ENCODE measurements at places on chromosomes 6 and 20. TPM values are rescaled to one million over a fixed set of nuclear protein-coding genes. Genes with fewer than 3 reads are reported as not detected.
A peak's percentile ranks its signal among the peaks of the same experiment; 100 is the strongest.

GRCh38 chr20:16290358-16290757, 282.9 kb downstream of the KIF16B start:
- H3K4me1 ChIP-seq: no peaks in the 10 kb centered on the region
- H3K4me3 ChIP-seq: no peak overlapping the region
- no peak overlapping the region for H3K27ac ChIP-seq
- no peaks in the 10 kb centered on the region for H3K36me3 ChIP-seq

DNA sequence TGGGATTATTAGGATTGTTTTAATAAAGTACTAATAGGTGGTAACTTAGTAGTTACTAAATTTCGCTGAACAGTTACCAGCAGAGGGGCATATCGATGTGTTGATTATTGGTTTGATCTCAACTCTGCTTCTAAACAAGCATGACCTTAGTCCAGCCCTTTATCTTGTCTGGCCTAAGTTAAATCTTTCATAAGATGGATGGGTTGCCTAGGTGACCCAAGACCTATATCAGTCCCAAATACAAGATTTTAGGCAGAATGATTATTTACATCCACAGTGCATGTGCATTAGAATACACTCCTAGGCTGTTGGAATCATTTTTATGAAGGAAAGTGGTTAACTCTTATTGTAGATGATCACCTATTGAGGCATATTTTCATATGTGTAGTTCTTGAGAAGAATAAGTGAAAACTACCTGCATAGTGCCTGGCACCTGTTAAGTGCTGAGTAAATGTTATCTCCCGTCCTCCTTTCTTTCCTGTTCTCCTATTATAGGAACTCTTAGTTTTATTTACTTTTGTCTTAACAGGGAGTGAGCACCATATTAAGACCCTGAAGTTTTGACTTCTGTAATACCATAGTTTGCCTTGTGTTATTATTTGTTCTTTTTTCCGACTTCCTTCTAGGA, 1.1 kb downstream of the HSF2 start:
- H3K4me1 ChIP-seq: peaks cover 5% of the 10 kb centered on the region
- H3K4me3 ChIP-seq: peak overlapping the region; percentile 68
- H3K27ac ChIP-seq: no peak overlapping the region
- DNase-seq: no peak
- no peaks in the 10 kb centered on the region for H3K27me3 ChIP-seq

DNA sequence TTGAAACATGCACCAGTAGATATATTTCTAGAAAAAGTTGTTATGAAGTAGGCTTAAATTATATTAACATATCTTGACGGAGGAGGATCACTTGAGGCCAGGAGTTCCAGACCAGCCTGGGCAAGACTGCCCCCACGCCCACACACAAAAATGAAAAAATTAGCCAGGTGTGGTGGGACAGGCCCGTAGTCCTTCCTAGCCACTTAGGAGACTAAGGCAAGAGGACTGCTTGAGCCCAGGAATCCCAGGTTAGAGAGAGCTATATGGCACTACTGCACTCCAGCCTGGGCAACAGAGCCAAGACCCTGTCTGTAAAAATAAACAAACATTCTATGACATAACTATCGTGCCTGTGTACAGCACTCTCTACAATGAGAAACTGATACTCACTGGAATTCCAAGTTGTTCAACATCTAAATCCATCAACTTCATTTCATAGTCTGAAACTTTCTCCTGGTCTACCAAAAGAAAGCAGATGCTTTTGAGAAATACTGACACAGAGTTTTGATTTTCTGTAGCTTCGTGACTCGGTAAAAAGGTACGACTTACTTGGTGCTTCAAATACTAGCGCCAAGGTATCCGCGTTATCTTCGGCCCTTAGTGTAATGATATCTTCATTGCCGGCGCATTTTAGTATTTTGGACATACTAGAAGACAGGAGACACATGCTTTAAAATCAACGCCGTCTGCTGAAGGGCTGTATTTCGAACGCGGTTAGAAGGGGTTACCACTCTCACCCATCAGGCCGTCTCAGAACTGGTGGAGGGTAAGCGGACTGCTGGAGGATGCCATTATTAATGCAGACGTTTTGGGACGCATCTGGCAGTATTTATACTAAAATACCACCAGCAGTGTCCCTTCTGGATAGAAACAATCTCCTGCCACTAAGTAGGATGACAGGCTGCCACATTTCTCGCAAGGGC, 1.3 kb downstream of the PCNA start:
- no peaks in the 10 kb centered on the region for H3K27me3 ChIP-seq
- H3K36me3 ChIP-seq: peaks cover 40% of the 10 kb centered on the region
- H3K4me1 ChIP-seq: peaks cover 29% of the 10 kb centered on the region
- DNase-seq: no peak

- no peak overlapping the region for H3K4me3 ChIP-seq
- no peak for DNase-seq
- H3K27ac ChIP-seq: no peak overlapping the region
- no peaks in the 10 kb centered on the region for H3K27me3 ChIP-seq
- H3K4me1 ChIP-seq: no peaks in the 10 kb centered on the region
- no peaks in the 10 kb centered on the region for H3K36me3 ChIP-seq
These were observed 131.1 kb upstream of the HSF2 start for GRCh38 chr6:122268394-122268793.

DNA sequence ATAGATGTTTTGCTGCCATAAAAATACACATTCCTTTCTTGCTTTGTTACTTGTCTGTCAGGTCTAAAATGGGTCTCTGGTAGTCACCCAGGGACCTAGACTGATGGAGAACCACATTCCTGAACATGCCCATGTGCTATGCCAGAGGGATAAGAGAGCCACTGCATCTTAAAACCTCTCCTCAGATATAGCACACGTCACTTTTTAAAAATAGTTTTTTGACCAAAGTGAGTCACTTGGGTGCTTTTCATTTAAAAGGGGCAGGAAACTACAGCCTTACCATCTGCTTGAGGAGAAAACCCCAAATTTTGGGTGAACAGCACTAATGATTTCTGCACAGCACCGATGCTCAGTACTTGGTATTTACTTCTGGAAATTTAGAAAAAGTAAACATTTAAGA, 197.8 kb downstream of the OGFRL1 start:
- H3K27me3 ChIP-seq: no peaks in the 10 kb centered on the region
- H3K4me1 ChIP-seq: no peaks in the 10 kb centered on the region
- no peaks in the 10 kb centered on the region for H3K36me3 ChIP-seq
- no peak overlapping the region for H3K27ac ChIP-seq
- H3K4me3 ChIP-seq: no peak overlapping the region
- DNase-seq: no peak

DNA sequence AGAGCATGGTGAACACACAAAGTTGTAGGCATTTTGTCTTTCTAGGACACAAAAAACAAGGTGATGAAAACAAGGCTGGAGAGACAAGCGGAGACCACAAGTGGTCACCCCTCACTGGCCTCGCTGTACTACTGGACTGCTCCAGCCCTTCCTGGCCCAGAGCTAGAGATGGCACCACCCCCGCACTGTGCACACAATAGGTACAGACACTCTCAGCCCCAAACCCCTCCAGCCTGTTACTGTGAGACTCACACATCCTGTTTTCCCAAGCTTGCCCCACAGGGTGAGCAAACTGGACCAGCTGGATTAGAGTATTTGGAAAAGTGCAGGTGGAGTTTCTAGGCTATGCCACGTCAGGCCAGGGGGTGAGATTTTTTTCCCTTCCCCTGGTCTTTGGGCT, 8.4 kb upstream of the ZSWIM1 start:
- peak overlapping the region; percentile 57 for H3K27ac ChIP-seq
- no peaks in the 10 kb centered on the region for H3K4me1 ChIP-seq
- DNase-seq: no peak
- no peak overlapping the region for H3K4me3 ChIP-seq

GRCh38 chr6:26307850-26308249, 57.1 kb upstream of the BTN3A2 start:
- H3K4me3 ChIP-seq: no peak overlapping the region

GRCh38 chr6:41536795-41537758, 9.1 kb upstream of the FOXP4 start:
- no peaks in the 10 kb centered on the region for H3K36me3 ChIP-seq
- H3K27me3 ChIP-seq: no peaks in the 10 kb centered on the region
- H3K4me3 ChIP-seq: no peak overlapping the region
- no peak for DNase-seq
- H3K27ac ChIP-seq: no peak overlapping the region

GRCh38 chr6:2940010-2940850, 31.1 kb downstream of the SERPINB6 start:
- H3K27me3 ChIP-seq: no peaks in the 10 kb centered on the region
- H3K4me1 ChIP-seq: no peaks in the 10 kb centered on the region
- no peak overlapping the region for H3K4me3 ChIP-seq
- H3K36me3 ChIP-seq: no peaks in the 10 kb centered on the region

- DNase-seq: no peak
- no peaks in the 10 kb centered on the region for H3K27me3 ChIP-seq
- H3K4me1 ChIP-seq: no peaks in the 10 kb centered on the region
- H3K36me3 ChIP-seq: no peaks in the 10 kb centered on the region
- H3K4me3 ChIP-seq: no peak overlapping the region
These were observed 138.0 kb upstream of the TBX18 start for GRCh38 chr6:84902354-84902928.

- DNase-seq: no peak
- H3K27me3 ChIP-seq: peaks cover 4% of the 10 kb centered on the region
- no peaks in the 10 kb centered on the region for H3K36me3 ChIP-seq
- H3K4me3 ChIP-seq: peak overlapping the region; percentile 68
- no peaks in the 10 kb centered on the region for H3K4me1 ChIP-seq
These were observed 6.5 kb upstream of the ZSCAN9 start for GRCh38 chr6:28218312-28219248.

DNA sequence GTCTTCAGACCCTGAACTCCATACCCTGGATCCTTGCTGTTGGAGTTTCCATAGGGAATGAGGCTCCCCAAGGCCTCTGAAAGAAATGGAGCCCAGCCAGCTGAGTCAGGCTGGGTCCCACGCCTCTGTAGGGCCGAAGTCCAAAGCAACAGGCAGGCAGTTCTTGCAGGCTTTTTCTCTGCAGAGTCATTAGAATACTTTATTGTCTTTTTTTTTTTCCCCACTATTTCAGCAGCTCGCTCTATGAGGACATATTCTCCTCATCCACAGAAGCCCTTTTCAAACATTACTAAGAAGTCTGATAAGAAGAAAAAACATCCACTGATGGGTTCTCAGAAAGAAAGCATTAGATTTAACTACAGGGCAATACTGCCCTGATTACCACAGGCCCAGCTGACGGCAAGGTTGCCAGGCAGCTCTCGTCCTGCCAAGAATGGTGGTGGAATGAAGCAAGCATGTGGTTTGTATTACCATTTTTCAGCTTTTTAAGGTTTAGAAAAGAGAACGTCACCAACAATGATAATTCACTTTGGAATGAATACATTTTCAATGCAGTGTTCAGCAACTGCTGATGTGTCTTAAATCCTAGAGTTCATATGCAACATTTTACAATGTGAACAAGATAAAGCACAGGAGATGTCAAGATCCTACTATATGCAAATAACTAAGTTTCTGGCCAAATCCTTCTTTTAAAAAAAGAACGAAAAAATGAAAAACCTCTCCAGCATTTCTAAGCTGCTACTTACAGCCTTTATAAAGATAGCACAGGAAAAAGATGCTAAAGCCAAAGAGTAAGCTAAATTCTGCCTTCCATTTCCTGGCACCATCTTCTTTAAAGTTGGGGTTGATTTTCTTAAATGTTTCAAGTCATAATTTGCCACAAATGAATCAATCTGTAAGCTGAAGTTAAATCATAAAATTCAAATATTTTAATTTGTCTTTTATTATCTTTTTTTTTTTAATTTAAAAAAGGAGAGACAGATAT, 223.6 kb upstream of the CITED2 start:
- peak overlapping the region; percentile 75 for H3K27ac ChIP-seq
- H3K4me3 ChIP-seq: no peak overlapping the region
- peaks cover 9% of the 10 kb centered on the region for H3K4me1 ChIP-seq
- no peaks in the 10 kb centered on the region for H3K36me3 ChIP-seq

DNA sequence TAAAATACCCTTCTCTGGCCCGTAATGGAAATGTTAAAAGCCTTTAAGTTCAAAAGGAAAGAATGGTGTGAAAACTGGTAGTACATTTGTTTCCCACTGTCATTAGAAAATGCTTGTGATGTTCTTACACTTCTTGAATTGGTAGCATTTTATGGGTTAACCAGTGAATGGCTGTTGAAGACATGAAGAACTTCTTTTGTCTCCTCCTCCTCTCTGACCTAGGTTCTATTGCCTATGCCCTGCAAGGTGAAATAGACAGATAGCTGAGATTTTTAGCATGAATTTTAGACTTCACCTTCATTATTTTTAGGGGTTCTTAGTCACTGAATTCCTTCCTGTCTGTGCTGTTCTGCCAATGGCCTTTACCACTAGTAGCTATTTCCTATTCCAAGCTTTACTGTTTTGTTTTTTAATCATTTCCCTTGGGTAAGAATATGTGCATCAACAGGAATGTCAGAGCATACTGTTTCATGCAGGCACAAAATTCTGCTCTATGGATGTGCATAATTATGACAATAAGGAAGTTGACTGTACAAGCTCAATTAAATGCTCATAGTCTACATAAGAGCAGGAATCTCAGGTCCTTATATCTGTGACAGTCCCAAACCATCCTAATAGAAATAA, 4.9 kb downstream of the TNFAIP3 start:
- no peak for DNase-seq
- peaks cover 47% of the 10 kb centered on the region for H3K4me1 ChIP-seq
- peak overlapping the region; percentile 2 for H3K27ac ChIP-seq
- H3K36me3 ChIP-seq: peaks cover 11% of the 10 kb centered on the region
- H3K4me3 ChIP-seq: peak overlapping the region; percentile 93
- H3K27me3 ChIP-seq: no peaks in the 10 kb centered on the region

TSHZ2 gene
- total RNA-seq: 4.7 TPM

CLIC5 gene
- total RNA-seq: 1.2 TPM

SPATS1 gene
- not detected for total RNA-seq

MPIG6B gene
- 0.88 TPM for total RNA-seq
